ENCODE measurements at places on chromosomes 2 and 18.

DNA sequence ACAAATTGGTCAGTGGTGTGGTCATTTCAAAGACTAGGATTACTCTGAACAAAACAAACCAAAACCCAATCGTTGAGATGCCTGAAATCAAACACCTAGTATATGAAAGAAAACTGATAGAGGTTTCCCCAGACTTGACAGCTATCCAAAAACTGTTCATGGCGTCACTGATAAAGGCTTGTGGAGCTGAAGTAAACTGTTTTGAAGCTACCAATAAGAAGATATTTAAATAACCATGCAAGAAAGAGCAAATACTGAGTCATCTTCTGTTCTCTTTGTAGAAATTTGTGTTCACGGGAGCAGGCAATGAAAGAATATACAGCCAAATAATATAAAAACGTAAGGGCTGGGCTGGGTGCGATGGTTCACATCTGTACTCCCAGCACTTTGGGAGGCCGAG, 7.5 kb upstream of the COLEC11 start:
- DNase-seq = no peak

- peak; percentile 97 for DNase-seq
Observed at GRCh38 chr2:47076586-47077441, 78.3 kb downstream of the STPG4 start.

DNA sequence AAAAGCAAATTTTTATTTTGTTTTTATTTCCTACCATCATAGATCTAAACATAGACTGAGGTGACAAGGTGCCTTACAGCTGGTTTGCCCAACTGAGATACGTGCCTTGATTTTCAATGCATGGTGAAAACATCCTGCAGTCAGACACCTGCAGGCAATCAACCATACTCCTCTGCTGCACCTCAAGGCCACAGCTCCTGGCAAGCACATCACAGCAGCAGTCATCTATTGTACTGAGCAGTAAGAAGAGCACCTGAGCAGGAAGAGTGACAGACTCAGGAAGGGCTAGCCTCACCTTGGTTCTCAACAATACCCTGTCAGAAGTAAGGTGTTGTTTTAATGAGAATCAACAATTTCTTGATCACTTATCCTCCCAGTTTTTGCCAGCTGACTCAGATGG, 1206.8 kb upstream of the NRXN1 start:
- DNase-seq = no peak

DNA sequence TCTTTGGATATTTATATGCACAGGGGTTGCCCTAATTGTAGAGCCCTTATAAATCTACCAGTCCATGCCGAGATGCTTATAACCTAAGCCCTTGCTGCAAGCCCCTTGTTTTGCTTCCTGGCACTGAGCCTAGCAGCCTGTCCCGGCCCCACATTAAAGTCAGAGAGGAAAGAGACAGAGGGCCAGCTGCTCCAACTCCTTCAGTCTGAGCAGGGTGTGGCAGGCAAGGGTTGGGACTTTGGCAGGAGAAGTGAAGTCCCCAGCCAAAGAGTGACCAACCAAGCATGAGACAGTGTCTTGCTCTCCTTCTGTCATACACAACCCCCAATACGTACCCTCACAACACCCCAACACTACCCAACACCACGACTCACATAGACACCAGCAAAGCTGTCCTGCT, 54.7 kb upstream of the FZD7 start:
- no peak for DNase-seq

- no peak for DNase-seq
Observed at GRCh38 chr2:108586116-108586515, 51.8 kb downstream of the LIMS1 start.

- DNase-seq = no peak
Observed at GRCh38 chr2:64029116-64029665, 10.0 kb upstream of the VPS54 start.

- DNase-seq = no peak
Observed at GRCh38 chr2:209305746-209306196, 118.1 kb upstream of the MAP2 start.
